GM23248 (cell line): ENCODE measurements at places on chromosomes 7 and 10.
A peak's percentile ranks its signal among the peaks of the same experiment; 100 is the strongest.

DNA sequence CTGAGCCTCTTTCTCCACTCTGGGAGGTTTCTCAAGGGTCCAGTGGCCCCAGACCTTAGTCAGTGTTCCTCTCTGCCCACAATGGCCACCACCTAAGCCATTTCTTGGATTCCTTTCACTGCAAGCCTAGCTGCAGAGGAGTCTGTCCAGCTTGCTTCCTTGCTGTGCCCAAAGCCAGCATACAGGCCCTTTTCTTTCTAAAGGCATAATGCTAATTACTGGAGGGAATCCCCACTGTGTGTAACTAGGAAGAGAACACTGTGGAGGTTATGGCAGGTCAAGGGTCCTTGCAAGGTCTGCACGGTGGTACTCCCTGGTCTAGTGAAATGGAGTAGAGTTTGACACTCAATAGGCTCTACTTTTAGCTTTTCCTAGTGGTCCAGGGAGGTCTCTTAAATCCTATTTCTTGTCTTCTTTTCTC lies 70.4 kb upstream of the CC2D2B start:
- DNase-seq, result no peak

- no peak for DNase-seq
Observed at GRCh38 chr10:67770537-67770936, 67.5 kb downstream of the DNAJC12 start.

GRCh38 chr7:80942261-80943041 lies 23.6 kb upstream of the SEMA3C start:
- peak; percentile 100 for DNase-seq

- DNase-seq, result no peak
Observed at GRCh38 chr7:1508277-1508758, 4.1 kb upstream of the INTS1 start.

DNA sequence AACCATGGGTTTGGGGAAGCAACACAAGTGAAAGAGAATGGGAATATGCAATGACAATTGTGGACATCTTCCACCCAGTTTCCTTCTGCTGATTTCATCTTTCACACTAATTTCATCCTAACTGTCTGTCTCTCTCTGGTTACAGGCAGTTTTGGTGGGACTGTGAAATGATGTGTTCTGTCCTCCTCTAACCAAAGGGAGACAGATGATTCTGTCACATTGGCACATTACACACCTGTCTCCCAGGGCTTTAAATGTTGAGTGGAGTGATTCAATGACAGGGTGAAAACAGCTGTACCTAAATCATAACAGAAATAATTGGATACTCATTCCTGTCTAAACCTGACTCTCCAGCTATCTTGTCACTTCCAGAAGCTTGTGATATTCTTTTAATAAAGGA lies 60.0 kb downstream of the DGKB start:
- no peak for DNase-seq

GRCh38 chr10:61752111-61753011 lies 89.6 kb downstream of the CABCOCO1 start:
- peak; percentile 66 for DNase-seq
